ENCODE measurements at places on chromosomes 2 and 18.
A peak's percentile ranks its signal among the peaks of the same experiment; 100 is the strongest.

- DNase-seq, result no peak
Measured at GRCh38 chr2:152518641-152519580, 183.9 kb downstream of the FMNL2 start.

GRCh38 chr2:236872015-236872414 is 213.7 kb upstream of the COPS8 start:
- DNase-seq, result no peak

DNA sequence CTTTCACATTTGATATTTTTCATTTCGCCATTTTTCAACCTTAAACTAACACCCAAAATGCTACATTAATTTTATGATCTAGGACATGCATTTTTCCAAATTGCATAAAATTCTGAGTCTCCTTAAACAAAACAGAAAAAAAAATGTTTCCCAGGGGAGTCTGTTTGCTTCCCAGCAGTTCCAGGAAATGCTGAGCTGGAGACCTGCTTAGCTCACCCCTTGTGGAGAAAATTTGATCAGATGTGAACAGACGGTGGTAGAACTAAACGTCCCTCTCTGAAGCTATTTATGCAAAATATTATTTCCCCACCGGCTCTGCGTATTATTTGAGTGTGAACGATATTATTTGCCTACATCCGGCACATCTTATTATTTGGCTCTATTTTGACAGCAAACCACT is 74.9 kb upstream of the AGAP1 start:
- DNase-seq, result no peak

- DNase-seq, result peak; percentile 72
Measured at GRCh38 chr2:85243101-85244072, 84.4 kb downstream of the TGOLN2 start.

DNA sequence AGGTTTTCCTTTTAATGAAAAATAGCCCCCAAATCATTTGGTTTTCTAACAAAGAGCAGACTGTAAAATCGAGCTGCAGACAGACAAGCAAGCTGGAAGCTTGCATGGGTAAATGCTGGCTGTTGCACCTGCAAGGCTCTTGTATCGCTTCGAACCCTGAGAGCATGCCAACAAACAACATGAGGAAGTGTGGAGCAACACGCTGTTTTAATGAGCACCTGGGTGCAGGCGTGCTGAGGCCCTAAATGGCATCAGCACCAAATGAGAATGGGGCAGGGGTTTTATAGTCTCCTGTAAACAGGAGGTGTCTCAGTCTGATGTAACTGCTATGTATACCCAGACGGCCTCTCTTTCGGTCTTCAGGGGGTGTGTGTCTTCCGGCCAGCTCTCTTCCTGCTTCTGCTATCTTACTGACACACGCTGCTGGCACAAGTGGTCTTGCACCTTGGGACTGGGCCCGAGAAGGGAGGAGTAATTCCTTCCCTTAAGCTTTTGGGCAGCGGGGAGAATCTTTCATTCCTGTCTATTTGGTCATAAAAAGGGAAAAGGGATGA is 31.9 kb upstream of the CDH2 start:
- DNase-seq, result peak; percentile 46

- peak; percentile 46 for DNase-seq
Measured at GRCh38 chr2:85545780-85546240, 6.8 kb downstream of the MAT2A start.

- no peak for DNase-seq
Measured at GRCh38 chr2:130987519-130988425, 105.5 kb downstream of the FAM168B start.

DNA sequence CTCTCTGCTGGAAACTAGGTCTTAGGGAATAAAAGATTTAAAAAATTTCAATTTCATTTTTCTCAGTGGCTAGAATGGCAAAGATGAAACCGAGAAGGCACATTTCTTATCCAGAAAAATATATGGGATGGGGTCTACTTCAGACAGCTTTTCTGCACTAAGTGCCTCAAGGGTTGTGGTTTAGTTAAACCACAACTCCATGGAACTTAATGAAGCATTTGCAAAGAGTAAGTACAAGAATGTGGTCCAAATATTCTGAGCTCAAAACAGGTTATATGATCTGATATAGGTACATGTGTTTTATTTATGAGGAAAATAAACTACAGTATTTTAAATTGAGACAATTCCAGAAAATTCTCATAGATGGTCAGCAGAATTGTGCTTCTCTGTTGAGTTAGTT is 101.8 kb upstream of the FZD5 start:
- no peak for DNase-seq

GRCh38 chr2:101428422-101429176 is 41.3 kb upstream of the CREG2 start:
- DNase-seq, result no peak

GRCh38 chr2:239671471-239671870 is 270.7 kb upstream of the HDAC4 start:
- DNase-seq, result no peak

DNA sequence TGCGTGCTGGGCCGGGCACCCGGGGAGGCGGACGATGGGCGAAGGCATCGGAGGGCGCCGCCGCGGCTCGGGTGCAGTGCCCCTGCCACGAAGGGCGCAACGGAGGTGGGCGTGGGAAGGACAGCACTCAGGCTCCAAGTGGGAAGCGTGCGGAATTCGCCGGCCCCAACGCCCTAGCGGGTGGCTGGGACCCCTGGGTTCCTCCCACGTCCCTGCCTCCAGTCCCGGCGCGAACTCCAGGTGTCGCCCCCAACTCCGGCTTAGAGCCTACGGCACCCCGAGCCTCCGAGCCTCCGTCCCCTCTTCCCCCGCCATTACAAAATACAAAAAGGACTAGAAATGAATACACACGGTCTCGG is 1.3 kb downstream of the CYP27C1 start:
- peak; percentile 18 for DNase-seq

DNA sequence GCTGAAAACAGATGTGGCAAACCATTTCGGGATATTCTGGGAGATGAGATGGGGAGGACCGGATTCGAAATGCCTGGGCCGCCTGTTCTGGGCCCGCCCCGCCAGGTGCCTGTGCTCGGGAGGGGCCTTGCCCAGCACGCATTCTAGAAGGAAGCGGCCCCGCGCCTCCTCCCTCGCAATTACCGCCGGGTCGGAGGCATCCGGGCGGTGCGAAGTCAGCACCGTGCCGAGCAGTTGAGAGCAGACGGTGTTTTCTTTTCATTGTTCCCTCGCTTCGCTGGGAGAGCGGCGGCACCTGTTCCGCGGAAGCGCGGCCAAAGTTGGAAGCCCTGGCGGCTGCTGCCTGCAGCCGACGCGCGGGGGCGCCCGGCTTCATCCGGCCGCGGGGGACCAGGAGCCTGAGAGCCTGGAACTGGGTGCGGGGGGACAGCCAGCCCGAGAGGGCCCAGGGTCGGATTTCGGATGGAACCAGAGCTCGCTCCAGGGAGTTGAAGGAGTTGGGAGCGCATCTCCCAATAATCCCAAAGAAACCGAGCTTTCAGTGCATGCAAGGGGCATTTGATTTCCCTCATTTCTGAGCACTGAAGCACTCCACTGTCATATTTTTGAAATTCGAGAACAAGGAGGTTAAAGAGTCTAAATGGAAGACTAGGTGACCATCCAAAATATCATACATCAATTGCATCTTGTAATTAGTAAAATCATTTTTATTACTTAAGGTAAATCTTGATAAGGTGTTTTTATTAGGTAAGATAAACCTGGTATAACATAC is 241.8 kb upstream of the RAB12 start:
- DNase-seq, result peak; percentile 59

GRCh38 chr2:24512831-24513230 is 21.8 kb downstream of the NCOA1 start:
- DNase-seq, result no peak

GRCh38 chr18:63257453-63257852 is 62.1 kb downstream of the BCL2 start:
- no peak for DNase-seq

- no peak for DNase-seq
Measured at GRCh38 chr2:42118754-42119569, 50.2 kb upstream of the EML4 start.

- no peak for DNase-seq
Measured at GRCh38 chr2:98153481-98153880, 66.5 kb downstream of the VWA3B start.

DNA sequence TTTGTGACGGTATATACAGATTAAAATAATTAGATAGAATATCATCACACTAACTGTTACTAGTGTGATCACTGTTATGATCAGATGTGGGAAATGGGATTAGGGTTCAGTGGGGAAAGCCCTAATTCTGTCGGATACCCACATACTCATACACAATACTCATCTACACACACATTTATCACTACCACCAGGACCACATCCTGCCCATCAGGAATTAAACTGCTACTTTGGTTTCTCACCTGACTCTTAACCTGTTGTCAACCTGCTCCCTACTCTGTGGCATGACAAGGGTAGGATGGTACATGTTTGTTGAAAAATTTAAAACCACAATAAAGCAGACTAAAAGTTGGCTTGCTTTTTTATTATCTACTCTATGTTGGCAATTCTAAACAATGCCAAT is 24.8 kb upstream of the CYP26B1 start:
- DNase-seq, result no peak

All from hematopoietic multipotent progenitor cell treated with erythropoietin and hydrocortisone succinate and interleukin-3 and kit ligand, for 4 days (in vitro differentiated cells).